ENCODE measurements at places on chromosomes 12 and 14.

GRCh38 chr12:20369305-20370013 is 1.1 kb downstream of the PDE3A start:
- peak; percentile 44 for DNase-seq

DNA sequence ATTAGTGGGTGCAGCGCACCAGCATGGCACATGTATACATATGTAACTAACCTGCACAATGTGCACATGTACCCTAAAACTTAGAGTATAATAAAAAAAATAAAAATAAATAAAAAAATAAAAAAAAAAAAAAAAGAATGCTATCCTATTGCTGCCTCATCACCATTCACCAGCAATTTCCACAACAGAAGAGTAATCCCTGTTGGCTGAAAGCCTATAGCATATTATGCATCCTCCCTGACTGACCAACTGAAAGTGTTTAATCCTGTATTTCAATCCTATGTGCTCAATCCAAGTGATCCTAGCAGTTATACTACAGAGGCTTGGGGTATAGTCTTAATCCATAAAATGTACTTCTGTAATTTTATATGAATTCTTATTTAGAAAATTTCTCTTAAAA is 18.5 kb downstream of the DICER1 start:
- no peak for DNase-seq

DNA sequence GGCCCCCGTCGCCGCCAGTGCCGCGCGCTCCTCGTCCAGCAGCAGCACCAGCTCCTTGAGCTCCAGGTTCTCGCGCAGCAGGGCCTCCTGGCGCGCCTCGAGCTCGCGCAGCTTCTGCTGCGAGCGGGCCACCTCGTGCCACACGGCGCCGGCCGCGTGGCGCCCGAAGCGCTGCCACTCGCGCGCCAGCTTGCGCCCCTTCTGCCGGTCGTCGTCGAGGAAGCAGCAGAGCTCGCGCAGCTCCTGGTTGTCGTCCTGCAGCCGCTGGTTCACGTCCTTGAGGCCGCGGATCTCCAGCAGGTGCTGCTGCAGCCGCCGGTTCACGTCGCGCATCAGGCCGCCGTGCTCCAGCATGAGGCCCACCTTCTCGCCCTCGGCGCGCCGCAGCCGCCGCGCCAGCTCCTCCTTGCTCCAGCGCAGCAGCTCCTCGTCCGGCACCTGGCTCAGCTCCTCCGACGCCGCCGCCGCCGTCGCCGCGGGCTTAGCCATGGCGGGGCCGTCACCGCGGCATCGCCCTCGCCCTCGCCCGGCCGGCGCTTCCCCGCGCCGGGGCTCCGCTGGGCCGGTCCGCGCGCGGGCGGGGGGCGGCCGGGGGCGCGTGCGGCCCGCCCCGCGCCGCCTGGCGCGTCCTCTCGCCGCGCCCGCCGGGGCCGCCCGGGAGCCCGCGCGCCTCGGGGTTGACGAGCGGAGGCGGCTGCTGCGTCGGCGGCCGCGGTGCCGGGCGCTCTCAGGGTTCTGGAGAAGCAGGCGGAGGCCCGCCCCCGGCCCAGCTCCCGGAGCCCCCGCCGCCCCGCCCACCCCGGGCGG is at the start of gene CCDC85C:
Gene CCDC85C, minus strand, starts transcription at position 737 of the 807 bp plus-strand sequence. Its CDS starts 248 bp downstream, at position 489.
- DNase-seq: peak; percentile 47

GRCh38 chr12:67068204-67068731 is 200.9 kb upstream of the CAND1 start:
- no peak for DNase-seq

DNA sequence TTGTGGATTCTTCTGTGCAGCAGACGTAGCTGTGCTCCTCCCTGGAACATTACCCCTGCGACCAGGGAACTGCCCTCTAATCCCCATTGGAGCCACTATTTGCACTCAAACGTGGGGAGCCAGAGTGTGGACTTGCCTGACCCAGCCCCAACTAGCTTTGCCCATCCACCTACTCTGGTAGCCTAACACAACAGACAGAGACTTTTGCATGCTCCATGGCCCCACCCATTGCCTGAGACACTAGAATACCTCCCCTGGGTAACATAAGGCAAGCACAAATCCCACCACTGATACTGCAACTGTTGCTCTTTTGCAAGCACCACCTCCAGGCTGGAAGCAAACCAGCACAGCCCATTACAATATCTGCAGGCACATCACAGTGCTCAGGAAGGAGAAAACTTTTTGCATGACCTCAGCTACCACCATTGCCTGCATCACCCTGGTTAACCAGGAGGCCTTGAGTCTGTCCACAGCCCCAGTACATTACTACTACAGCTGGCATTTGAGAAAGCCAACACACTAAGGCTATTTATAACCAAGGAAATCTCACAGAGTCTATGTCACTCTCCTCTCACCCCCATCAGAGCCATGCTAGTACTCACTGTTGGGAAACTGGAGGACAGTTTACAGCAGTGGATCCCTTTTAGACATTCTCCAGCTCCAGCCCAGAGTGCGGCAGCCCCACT is 15.0 kb downstream of the CEP128 start:
- peak; percentile 75 for DNase-seq

DNA sequence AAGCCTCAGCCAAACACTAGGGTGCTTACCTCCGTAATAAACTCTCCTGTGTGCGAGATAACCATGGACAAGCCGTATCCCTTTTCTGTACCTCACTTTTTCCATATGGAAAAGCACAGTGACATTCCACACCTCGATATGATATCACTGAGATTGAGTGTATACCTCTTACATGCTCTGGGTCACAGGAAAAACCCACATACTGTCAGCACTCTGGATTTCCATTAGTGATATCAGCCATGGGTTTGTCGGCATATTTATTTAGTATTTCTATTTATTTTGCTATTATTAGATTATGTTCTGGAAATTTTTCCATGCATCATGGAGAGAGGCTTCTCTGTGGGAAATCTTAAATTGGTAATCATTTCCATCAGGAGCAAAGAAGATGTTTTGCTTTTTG is 28.0 kb upstream of the DAAM1 start:
- DNase-seq: no peak

DNA sequence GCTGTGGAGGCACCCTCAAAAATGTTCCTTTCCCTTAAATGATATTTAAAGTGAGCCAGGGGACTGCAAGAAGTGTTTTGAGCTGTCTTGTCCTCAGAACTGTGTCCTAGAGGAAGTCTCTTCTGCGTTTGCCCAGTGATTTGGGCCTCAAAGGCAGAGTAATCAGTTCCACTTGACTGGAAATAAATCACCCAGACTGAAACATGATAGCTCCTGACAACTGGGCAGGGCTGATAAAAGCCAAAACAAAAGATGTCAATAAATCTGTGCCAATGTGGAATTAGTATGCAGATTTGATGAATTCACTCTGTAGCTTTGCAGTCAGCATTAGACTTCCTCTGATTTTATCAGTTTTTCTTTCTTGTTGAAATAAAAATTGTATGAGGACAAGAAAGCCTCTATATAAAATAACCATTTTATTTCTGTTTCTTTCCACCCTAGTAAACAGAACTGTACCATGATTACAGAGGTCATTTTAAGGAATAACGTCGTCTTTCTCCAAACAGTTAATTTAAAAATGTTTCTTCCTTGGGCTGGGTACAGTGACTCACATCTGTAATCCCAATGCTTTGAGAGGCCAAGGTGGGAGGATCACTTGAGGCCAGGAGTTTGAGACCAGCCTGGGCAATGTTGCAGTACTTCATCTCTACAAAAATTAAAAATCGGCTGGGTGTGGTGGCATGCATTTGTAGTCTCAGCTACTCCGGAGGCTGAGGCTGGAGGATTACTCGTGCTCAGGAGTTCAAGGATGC is 180.8 kb downstream of the ERC1 start:
- DNase-seq: no peak

- DNase-seq: peak; percentile 29
Measured at GRCh38 chr12:72264548-72265175, 7.5 kb upstream of the TRHDE start.

DNA sequence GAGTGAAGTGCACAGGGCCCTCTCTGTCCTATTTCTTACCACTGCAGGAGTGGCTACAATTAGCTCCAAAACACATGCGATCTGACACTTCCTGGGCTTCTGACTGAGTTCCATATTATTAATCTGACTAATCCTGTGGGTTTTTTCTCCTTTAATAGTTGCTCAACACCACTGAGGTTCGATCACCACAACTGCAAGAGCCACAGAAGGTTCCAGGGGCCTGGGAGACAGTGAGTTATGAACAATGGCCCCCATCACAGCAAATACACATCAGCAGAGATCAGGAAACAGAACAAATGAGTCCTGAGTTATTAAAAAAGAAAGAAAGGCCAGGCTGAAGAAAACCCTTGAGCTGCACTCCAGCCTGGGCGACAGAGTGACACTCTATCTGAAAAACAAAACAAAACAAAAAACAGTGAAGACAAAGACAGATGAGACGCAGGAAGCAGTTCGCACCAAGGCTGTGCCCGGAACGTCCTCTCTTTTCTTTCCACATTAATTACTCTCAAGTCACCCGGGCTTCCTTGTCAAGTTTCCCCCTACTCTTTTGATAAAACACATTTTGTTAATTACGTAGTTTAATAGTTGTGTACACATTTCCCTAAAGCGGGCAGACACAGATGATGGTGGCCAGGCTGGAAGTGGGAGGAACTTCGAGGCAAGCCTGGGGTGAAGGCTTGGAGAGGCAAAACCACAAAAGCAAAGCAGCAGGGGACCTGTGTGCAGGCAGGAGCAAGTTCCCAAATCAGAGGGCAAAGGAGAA is 42.7 kb downstream of the CDC42BPB start:
- peak; percentile 59 for DNase-seq

DNA sequence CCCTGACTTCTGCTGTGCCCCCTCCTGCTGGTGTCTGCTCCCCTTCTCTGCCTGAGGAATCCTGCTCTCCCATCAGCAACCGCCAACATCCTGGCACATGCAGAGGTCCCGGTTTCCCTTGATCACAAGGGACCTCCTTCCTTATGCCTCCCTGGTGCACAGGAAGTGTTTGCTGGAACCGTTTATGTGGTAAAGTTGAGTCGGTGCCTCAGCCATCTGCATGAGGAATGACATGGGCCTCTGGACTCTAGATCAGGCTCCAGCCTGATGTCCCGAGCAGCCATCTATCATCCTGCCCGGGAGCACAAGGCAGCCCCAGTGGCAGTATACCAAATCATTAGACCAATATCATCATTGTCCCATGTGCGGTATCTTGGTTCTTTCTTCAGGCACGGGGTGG is 90.4 kb downstream of the BORCS5 start:
- DNase-seq: no peak

DNA sequence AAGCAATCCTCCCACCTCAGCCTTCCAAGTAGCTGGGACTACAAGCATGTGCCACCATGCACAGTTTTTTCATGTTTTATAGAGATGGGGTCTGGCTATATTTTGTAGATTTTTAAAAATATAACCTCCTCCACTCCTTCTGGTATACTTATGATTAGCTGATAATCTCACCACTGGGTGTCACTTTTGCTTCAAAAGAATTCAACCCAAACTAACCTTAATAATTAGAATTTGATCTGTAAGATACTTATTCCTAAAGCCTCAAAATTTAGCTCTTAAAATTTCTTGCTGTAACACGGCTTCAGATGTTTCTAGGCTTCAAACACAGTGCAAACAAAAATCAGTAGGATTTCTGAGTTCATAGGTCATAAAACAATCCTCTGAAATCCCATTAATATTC is 130.3 kb downstream of the CEP83 start:
- DNase-seq: peak; percentile 7

DNA sequence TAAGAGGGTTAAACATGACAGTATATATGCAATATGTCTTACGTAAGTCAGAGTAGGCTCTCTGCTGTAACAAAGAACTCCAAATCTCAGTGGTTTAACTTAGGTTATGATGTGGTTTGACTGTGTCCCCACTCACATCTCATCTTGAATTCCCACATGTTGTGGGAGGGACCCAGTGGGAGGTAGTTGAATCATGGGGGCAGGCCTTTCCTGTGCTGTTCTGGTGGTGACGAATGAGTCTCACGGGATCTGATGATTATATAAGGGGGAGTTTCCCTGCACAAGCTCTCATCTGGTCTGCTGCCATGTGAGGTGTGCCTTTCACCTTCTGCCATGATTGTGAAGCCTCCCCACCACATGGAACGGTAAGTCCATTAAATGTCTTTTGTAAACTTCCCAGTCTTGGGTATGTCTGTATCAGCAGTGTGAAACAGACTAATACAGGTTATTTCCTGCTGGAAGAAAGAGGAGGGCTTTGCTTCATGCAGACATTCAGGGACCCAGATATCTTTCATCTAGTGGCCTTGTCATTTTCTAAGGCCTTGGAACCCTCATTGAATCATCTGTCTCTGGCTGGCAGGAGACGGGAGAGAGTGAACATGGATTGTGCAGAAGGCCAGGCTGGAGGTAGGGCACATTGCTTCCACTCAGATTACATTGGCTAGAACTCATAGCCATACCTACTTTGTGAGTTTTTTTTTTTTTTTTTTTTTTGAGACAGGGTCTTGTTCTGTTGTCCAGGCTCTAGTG is 96.1 kb downstream of the CRADD start:
- peak; percentile 76 for DNase-seq

- DNase-seq: no peak
Measured at GRCh38 chr14:71290301-71290700, 383.0 kb downstream of the PCNX1 start.

GRCh38 chr12:127655691-127656090 is 611.3 kb upstream of the TMEM132C start:
- DNase-seq: peak; percentile 7

DNA sequence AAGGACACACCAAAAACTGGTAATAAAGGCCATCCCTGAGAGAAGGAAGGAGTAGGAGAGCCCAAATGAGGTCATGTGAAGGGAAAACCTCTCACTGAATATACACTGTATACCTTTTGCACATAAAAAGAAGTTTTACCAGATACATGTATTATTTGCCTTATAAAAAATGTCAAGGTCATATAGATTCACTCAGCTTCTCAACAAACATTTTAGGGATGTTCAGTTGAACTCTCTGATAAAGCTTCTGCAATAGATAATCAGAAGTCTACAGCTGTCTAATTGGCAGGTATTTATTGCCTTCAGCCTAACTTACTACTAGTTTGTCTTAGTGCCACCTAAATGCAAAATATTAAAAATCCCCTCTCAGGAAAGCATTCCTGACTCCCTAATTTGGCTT is 8.7 kb downstream of the SLC11A2 start:
- no peak for DNase-seq

GRCh38 chr12:52949413-52950331 is 754 bp downstream of the KRT18 start:
- peak; percentile 96 for DNase-seq

GRCh38 chr12:70638639-70639360 is 1.6 kb upstream of the PTPRB start:
- no peak for DNase-seq

GRCh38 chr14:68137704-68138619 is 318.4 kb downstream of the RAD51B start:
- DNase-seq: peak; percentile 91

DNA sequence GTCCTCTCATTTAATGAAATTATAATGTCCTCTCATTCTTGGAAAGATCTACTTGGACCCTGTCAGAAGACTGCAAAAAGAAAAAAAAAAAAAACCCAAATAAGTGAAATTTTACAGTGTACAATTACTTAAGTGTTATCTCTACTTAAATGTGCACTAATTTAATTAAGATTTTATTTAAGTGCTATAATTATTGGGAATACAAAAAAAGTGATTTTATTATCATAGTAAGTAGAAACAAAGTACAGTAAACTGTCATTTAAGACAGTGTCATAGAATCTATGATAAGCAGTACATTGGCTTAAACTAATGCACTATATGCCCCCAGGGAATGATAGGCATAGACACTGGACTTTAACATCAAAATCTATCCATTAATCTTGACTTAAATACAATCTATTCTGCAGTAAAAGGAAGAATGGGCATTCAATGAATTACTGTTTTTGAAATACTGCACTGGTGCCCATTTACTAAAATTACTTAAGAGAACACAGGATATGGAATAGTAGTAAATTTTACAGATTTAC is 23.3 kb downstream of the INSM2 start:
- DNase-seq: no peak

GRCh38 chr14:23321572-23322547 is 603 bp downstream of the PABPN1 start:
- DNase-seq: peak; percentile 42

Measured in fibroblast of villous mesenchyme (primary cell).